ENCODE measurements at places on chromosomes 13 and 19. TPM values are rescaled to one million over a fixed set of nuclear protein-coding genes. Genes with fewer than 3 reads are reported as not detected.

DNA sequence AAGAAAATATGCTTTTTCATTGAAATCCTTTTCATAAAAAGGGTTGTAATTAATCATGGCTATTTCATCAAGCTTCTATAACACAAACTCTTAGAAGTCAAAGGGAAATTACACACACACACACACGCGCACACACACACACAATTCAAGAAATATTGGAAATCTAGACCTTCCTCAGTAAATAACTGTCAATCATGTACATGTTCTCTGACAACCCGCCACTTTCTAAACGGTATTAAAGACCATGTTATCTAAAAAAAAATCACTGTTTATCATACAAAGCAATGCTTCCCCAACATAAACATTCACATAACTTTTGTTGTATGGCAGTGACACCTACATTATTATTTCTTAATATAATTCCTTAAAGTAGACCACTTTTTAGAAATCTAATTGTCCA, 132.2 kb downstream of the EFNB2 start:
- DNase-seq = no peak

DNA sequence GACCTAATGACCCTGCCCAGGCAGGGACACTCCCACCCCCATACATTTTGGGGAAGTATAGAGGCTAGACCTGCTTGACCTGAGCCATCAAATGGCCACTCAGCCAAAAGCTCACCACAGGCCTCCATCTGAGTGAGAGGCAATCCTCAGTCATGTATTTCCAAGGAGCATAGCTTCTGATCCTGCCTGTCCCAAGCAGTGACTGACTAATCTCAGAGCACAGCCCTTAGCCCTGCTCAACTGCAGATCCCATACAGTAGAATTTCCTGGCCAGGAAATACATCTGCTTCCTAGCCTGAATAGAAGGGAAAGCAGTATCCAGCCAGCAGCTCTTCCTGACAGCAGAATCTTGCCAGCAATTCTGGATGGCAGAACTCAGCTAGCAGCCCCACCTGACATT, 880.6 kb upstream of the GPC6 start:
- DNase-seq = no peak

GSX1 gene
- total RNA-seq = not detected

FUT1 gene
- 1.6 TPM for total RNA-seq

DNA sequence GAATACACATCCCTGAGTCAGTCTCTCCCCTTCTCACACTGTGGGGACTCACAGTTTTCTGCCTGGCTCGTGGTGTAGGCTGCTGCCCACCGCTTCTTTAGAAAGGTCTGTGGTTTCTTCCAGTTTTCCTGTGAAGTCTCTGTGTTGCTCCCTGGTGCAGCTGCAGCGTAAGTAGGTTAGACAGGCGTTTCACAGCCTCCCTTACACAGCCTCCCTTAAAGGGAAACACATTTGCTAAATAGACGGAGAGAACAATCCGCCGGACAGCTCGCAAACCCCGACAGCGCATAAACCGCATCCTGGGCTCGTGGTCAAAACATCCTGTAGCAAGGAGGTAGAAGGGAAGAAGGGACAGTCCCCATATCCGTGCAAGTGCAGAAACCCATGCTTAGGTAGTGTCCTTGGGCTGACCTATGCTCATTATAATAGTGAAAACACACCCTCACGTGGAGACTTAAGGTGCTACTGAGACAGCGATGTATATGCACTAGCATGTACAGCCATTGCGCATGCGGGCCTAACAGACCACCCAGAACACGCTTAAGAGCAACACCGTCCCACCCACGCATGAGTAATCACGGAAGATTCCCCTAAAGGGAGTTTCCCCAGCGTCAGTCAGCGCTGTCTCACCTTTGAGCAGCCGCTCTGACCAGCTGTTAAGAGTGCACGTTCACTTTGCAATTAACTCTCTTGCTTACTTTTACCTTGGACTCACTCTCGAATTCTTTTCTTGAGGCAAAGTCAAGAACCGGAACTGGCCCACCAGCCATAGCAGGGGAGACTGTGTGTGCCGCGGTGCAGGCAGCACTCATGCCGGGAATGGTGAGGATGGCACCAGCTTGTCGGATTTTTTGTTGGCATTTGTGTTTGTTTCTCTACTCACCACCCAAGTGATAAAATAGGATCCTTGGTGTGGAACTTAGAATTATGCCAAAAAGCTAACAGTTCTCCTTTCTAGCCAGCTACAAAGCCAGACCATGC, 16.6 kb downstream of the SIGLEC8 start:
- peak; percentile 44 for DNase-seq

- no peak for DNase-seq
Measured at GRCh38 chr19:8392017-8392591, 1.9 kb downstream of the RAB11B start.

CACNG6 gene
- total RNA-seq = 0.27 TPM

GRCh38 chr19:35034588-35035382, 4.5 kb downstream of the SCN1B start:
- DNase-seq = no peak

- no peak for DNase-seq
Measured at GRCh38 chr13:104953588-104953987, 1581.9 kb downstream of the EFNB2 start.

DNA sequence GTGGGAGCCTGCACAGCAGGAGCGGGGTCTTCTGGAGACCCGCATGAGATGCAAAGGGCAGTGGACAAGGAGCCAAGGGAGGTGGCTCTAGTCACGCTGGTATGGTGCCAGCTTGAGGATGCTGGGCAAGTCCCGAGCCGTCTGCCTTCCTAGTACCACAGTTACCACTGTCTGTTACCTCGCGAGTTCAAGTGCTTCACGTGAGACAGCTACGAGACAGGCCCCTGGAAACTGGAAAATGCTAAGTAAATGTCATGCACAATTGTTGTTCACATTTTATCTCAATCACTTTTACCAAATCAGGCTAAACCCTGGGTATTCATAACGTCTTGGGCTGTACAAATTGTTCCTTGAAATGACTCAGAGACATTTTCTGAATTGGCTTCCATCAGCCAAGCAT, 155.7 kb downstream of the TNFRSF19 start:
- no peak for DNase-seq

GRCh38 chr19:38361633-38362075, 12.7 kb upstream of the PSMD8 start:
- DNase-seq = peak; percentile 90

SLC10A2 gene
- not detected for total RNA-seq

GRCh38 chr13:42280537-42280936, 8.6 kb downstream of the AKAP11 start:
- no peak for DNase-seq

- DNase-seq = peak; percentile 80
Measured at GRCh38 chr19:48933382-48933932, at the start of gene DHDH. DHDH (plus strand) TSS chr19:48933699; CDS start chr19:48933722, 23 bp downstream.

GRCh38 chr19:8826371-8826770, 5.7 kb downstream of the ZNF558 start:
- DNase-seq = no peak

TTC9B gene
- under 0.01 TPM for total RNA-seq

- DNase-seq = no peak
Measured at GRCh38 chr13:25988661-25989060, 63.2 kb downstream of the SHISA2 start.

DNA sequence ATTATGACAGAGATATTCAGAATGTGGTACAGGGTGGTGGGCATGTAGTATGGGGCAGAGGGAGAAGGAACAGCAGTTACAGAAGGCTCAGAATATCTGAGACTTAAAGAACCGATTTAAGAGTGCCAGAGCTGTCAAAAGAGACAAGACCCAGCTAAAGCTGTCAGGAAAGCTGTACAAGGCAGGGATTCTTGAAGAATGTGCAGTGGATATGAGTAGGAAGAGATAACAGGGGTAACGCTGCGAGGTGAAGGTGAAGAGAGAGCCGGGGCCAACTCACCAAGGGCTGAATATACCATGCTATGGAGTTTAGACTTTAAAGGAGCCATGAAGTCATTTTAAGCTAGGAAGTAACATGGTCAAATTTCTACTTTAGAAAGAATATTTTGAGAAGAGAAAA, 381.0 kb downstream of the DIAPH3 start:
- DNase-seq = no peak

- DNase-seq = no peak
Measured at GRCh38 chr13:114004420-114005205, 30.7 kb upstream of the C13orf46 start.

- no peak for DNase-seq
Measured at GRCh38 chr19:46180701-46181387, 32.8 kb downstream of the IGFL2 start.

DNA sequence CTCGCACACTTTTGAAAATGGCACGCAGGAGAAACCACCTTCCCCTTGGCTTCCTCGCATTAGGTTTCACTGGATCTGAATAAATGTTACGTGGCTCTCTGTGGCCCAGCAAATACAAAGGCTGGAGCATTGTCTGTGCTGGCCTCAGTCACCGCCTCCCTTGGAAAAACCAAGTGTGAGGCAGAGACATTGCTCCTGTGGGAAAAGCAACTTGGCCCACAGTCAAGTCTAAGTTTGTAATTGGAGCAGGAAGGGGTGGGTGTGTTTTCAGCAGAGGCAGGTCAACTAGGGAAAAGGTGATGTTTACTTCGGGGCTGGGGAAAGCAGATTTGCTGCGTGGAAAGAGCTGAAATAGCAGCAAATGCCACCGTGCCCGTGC, 101.6 kb downstream of the IRS2 start:
- no peak for DNase-seq

ATXN8OS gene
- not detected for total RNA-seq

- no peak for DNase-seq
Measured at GRCh38 chr13:80665792-80666333, 324.9 kb upstream of the SPRY2 start.

KISS1R gene
- total RNA-seq = 1.3 TPM

DNA sequence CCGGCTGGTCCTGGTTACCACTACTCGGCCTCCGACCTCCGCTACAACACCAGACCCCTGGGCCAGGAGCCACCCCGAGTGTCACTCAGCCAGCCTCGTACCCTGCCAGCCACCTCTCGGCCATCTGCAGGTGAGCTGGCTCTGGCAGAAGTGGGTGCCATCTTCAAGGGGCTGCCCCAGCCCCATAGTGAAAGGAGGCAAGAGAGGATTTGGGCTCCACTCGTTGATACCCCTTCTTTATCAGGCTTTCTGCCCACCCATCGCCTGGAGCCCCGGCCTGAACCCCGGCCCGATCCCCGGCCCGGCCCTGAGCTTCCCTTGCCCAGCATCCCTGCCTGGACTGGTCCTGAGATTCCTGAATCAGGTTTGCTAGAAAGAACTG, 7.1 kb downstream of the LTBP4 start:
- DNase-seq = no peak

GRCh38 chr13:112857914-112858490, 111.0 kb upstream of the MCF2L start:
- DNase-seq = no peak

DNA sequence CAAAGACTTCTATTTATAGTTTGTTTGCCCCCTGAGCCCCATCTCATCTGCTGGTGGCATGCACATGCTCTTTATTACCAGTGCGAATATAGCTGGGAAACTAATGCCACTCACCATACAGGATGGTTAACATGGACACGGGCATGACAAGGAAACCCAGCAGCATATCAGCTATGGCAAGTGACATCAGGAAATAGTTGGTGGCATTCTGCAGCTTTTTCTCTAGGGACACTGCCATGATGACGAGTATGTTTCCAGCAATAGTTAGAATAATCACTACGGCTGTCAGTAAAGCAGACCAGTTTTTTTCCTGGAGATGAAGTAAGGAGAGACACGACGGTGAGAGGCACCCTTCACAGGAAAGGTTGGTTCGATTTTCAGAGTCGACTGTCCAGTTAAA, 1.5 kb downstream of the HTR2A start:
- no peak for DNase-seq

GPI gene
- total RNA-seq = 155 TPM

GRCh38 chr13:43431290-43431716, 355.5 kb downstream of the ENOX1 start:
- no peak for DNase-seq

DNA sequence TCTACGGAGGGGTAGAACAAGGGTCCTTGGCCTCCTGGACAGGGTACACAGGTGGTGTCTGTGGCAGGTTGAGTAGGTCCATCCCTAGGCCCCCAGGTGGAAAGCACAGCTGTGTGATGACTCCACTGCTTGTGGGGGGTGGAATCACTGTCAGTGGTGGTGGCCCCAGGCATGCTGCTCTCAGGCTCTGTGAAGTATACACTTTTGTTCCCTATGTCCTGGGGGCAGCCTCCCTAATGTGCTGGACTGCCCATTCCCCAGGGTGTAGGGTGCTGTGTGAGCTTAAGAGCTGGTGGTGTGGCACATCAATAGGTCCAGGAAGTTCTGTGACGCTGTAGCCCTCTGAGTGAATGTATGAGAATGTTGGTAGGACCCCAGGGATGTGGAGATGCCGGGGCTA, 197.2 kb upstream of the SLC10A2 start:
- DNase-seq = no peak

CYP2B6 gene
- total RNA-seq = not detected

GRCh38 chr13:112245179-112245724, 130.9 kb upstream of the SPACA7 start:
- no peak for DNase-seq

KIR3DL2 gene
- under 0.01 TPM for total RNA-seq

- no peak for DNase-seq
Measured at GRCh38 chr13:114065926-114066774, 66.3 kb downstream of the RASA3 start.

ADGRE1 gene
- total RNA-seq = 44.7 TPM

GRCh38 chr13:76886005-76886291, 257 bp downstream of the KCTD12 start:
- DNase-seq = no peak

GRCh38 chr13:36061621-36062020, 69.6 kb downstream of the DCLK1 start:
- DNase-seq = no peak

DNA sequence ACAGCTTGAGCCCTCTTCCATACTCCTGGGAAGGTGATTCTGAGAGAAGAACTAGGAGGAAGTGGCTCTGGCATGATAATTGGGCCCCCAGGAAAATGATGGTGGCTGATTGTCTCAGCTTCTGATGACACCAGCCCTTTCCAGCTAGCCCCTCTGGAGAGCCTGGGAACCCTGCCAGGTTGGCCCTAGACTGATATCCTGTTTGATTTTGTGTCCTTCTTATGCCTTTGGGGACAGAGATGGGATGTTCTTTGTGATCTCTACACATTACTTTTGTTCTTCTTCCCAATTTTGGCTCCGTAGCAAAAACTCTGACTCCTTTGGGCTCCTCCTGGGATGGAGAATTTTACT, 39.7 kb downstream of the ERICH6B start:
- no peak for DNase-seq

DNA sequence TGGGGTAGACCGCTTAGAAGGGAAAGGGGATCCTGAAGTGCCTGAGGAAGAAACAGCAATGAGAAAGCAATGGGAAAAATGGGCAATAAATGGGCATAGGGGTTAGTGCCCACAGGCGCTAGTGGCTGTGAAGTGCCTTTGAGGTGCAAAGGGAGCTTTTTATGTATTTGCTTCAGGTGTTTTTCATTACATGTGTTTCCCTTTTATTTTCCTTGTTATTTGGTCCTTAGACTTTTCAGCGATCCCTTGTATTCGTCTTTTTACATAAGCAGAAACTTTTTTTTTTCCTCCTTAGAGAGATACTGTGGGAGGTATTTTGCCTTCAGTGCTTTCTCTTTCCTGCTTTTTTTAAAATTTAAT, 19.6 kb downstream of the NFIX start:
- DNase-seq = no peak

GRCh38 chr13:59425211-59425741, 738.5 kb downstream of the DIAPH3 start:
- DNase-seq = no peak

CEACAM19 gene
- 1.6 TPM for total RNA-seq
